ENCODE measurements at places on chromosomes 2 and 18. TPM values are rescaled to one million over a fixed set of nuclear protein-coding genes. Genes with fewer than 3 reads are reported as not detected.
A peak's percentile ranks its signal among the peaks of the same experiment; 100 is the strongest.

Gene ZNF804A
- total RNA-seq = 1.7 TPM

DNA sequence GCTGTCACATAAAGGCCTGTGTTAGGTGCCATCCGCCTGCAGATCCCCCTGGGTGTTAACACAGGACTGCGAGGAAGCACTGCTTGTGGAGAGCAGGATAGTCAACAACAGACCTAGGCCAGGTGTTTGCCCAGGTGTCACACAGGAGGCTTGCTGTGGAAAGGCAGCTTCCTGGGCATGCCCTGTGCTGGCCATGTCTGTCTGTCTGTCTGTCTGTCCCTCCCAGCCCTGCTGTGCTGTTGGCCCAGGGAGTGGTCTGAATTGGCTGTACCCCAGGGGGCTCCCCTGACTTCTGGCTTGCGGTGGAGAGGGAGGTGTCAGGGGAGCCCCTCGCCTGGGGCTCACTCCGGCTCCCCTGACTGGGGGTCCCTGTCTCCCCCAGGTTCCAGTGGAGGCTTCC lies 53.2 kb downstream of the SH3BP4 start:
- no peak for DNase-seq

Gene ANKMY1
- total RNA-seq = 19.6 TPM

- no peak for DNase-seq
Observed at GRCh38 chr18:37489998-37490397, 75.6 kb downstream of the CELF4 start.

DNA sequence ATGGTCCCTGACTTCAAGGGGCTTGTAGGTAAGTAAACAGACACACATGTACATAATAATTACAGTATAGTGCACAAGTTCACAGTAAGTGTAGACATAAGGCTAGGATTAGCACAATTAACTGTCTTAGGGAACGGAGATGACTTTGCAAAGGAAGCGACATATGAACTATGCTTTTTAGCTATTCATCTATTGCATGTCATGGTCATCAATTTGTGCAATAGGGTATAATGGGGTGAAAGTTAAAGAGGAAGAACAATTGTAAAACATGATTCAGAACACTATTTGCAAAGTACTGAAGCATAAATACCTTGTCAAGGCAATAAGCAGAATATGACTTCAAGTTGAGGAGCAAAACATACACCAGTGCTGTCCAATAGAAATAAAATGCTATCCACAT lies 112.3 kb upstream of the SLC8A1 start:
- DNase-seq = no peak

GRCh38 chr2:207459990-207460757 lies 69.6 kb upstream of the CREB1 start:
- DNase-seq = peak; percentile 36

- DNase-seq = no peak
Observed at GRCh38 chr2:230952226-230952956, 27.3 kb upstream of the GPR55 start.

Gene IL18R1
- 10.4 TPM for total RNA-seq

- DNase-seq = no peak
Observed at GRCh38 chr2:66446941-66447340, 12.0 kb downstream of the MEIS1 start.

GRCh38 chr2:206095536-206096332 lies 9.8 kb upstream of the INO80D start:
- DNase-seq = no peak

GRCh38 chr2:177830881-177831386 lies 241.6 kb downstream of the PDE11A start:
- DNase-seq = no peak

DNA sequence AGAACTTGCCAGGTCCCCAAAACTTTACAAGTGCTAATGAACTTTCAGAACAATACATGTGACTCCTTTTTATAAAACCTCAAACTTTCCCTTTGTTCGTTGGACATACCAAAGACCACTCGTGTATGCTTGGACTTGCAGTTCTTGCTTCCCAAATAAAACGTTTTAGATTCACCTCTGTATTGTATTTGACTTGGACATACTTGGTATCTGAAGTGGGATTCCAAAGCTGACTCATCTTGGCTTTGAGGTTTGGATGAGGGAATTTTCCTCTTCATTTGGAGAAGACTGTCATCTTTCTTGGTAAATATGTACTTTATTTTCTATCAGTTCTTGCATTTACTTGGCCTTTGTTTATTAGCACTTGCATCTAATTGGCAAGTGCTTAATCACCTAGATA lies 8.0 kb upstream of the CYB5A start:
- no peak for DNase-seq

Gene GALNT1
- 56.5 TPM for total RNA-seq

Gene RGPD3
- 0.21 TPM for total RNA-seq

- no peak for DNase-seq
Observed at GRCh38 chr2:173606619-173607248, 252.1 kb downstream of the CDCA7 start.

GRCh38 chr18:14093307-14093915 lies 38.8 kb downstream of the ZNF519 start:
- no peak for DNase-seq

Gene TXNDC2
- not detected for total RNA-seq

GRCh38 chr2:202017940-202018339 lies 15.7 kb upstream of the FZD7 start:
- no peak for DNase-seq

Gene C1D
- total RNA-seq = 20.2 TPM

Gene C2orf80
- not detected for total RNA-seq

Gene CCDC68
- total RNA-seq = not detected

Gene REG1B
- 2.7 TPM for total RNA-seq

GRCh38 chr2:175037941-175038340 lies 32.8 kb upstream of the CHN1 start:
- no peak for DNase-seq
